ENCODE measurements at places on chromosomes 7 and 10. TPM values are rescaled to one million over a fixed set of nuclear protein-coding genes. Genes with fewer than 3 reads are reported as not detected.

DNA sequence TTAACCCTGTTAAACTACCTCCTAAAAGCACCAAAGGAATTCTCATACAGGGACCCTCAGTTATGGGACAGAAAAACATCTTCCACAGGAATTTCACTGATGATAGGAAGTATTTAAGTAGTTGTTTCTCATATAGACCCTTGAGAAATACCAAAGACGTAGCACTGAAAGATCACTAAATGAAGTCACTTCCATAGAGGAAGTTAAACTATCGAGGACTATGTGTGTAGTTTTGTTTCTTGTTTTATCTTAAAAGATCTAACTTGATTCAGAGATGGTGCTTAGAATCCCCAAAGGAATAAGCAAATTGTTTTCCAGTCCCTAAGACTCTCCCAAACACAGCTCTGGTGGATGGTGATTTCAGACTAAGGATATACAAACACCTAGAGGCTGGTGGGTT lies 94.8 kb upstream of the AFAP1L2 start:
- no peak for DNase-seq

GRCh38 chr7:45990276-45990675 lies 69.2 kb upstream of the IGFBP3 start:
- DNase-seq, result no peak

PLAC9 gene
- total RNA-seq, result not detected

DNA sequence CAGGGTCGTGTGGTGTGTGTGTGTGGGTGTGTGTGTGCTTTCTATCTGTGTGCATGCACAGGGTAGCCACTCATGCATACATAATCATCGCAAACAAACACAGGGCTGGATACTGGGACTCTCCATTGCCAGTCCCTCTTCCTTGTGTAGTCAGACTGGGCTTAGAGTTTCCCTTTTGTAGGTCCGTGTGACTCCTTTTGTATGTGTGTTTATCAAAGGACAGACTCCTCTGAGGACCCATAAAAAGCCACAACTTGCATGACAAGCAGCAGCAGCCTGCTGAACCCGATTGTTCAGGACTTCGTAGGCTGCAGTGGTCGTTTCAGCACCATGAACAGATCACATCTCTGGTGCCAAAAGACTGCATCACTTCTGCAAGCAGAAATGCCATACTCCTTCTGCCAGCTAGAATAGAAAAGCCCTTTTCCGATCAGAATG lies 895 bp downstream of the VSTM2A start:
- no peak for DNase-seq

GRCh38 chr7:132856416-132856815 lies 225.5 kb downstream of the CHCHD3 start:
- no peak for DNase-seq

GRCh38 chr7:156220078-156220605 lies 407.9 kb upstream of the SHH start:
- no peak for DNase-seq

ADAMTS14 gene
- not detected for total RNA-seq

DNA sequence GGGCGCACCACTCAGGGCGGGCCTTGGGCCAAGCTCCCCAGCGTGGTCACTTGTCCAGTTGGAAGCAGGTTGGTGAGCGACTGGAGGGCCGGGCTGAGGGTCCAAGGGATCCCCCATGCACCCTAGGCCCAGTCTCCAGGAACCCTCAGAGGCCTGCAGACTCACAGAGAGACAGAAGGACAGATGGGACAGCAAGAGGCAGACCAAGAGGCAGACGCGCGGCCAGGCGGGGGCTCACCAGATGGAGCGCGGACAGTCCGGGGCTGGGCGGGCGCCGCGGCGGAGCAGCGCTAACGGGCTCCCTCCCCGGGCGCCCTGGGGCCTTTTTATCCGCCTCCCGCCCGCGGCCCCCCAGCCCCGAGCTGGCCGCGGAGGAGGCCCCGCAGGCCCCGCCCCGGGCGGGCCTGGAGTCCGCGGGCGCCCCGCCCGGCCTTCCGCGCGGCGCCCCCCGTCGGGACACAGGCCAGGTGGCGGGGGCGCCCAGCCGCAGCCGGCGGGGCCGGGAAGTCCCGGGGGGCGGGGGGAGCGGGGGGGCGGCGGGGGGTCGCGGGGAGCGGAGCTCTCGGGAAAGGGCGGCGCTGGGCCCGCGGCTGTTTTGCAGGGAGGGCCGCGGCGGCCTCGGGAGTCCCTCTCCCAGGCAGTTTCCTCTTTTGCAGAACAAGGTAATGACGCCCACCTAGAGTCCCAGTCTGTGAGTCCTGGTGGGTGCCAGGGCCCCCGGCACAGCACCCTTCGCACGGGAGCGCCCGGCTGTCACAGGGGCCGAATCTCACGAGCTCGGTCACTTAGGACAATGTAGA lies at the start of gene LOXL4:
Gene LOXL4, minus strand, starts transcription at position 301 of the 800 bp plus-strand sequence. CDS start 5,175 bp downstream, outside the sequence.
- no peak for DNase-seq

FAM24B gene
- 7.2 TPM for total RNA-seq
